ENCODE measurements at places on chromosomes 3 and 15.

- DNase-seq = peak; percentile 82
Observed at GRCh38 chr3:27568393-27568792, 84.2 kb upstream of the SLC4A7 start.

DNA sequence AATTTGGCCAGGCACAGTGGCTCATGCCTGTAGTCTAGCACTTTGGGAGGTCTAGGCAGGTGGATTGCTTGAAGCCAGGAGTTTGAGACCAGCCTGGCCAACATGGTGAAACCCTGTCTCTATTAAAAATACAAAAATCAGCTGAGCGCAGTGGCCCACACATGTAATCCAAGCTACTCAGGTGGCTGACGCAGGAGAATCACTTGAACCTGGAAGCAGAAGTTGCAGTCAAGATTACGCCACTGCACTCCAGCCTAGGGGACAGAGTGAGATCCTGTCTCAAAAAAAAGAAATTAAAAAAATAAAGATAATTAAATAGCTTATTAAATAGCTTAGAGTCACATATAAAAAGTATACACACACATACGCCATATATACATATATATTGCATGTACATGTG, 3.7 kb upstream of the TIPARP start:
- DNase-seq = no peak

- DNase-seq = no peak
Observed at GRCh38 chr3:57826245-57826951, 70.3 kb downstream of the SLMAP start.

DNA sequence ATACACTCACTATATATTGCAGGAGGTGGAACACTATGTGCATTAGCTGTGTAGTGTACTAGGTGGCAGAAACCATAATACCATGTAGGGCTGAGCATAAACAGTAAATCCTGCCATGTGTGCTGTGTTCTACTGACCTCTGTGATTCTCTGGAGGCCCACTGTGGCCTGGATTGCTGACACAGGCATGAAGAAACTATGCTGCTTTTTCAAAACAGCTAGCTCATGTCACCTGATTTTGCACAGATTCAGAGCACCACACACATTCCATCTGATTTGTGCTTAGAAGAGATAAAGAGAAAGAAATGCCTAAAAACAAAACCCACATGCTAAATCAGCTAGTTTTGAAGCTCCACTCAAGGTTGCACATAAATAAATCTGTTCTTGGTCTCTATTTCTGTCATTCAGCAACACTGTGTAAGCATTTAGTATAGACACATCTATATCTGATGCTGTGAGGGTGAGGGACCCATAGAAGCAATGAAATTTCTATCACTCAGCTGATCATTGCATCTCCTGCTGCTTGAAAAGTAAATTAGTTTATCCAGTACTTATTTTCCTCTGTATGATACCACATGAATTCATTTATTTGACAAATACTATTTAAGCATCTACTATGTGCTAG, 1007.7 kb upstream of the SEMA6D start:
- DNase-seq = no peak

DNA sequence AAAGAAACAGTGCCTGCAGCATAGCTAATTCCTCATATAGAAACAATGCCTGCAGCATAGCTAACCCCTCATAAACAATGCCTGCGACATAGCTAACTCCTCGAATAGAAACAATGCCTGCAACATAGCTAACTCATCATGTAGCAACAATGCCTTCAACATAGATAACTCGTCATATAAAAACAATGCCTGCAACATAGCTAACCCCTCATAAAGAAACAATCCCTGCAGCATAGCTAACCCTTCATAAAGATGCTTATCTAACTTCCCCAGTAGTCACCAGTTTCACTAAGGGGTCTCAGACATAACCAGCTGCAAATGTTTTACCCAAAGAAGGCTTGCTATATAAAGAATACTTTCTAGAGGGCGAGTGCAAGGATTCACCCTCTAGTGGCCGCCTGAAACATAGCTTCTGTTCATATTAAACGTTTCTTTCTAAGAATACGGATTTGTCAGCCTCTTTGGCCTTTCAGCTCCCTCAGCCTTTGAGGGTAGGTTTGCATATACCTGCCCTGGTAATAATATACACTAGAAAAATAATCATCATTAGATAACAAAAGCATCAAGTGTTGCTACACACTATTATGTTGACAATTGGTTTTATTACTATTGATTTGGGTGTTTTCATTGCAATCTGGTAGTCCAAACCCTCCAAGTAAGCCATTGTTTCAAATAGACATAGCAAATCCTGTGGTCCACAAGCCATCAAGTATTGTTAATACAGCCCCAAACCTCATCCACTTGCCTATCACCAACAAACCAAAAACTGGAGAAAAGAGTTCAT, 44.4 kb upstream of the FAN1 start:
- DNase-seq = peak; percentile 13

GRCh38 chr15:38085931-38086568, 151.6 kb downstream of the TMCO5A start:
- no peak for DNase-seq

GRCh38 chr3:170487031-170487430, 68.4 kb downstream of the CLDN11 start:
- DNase-seq = no peak

DNA sequence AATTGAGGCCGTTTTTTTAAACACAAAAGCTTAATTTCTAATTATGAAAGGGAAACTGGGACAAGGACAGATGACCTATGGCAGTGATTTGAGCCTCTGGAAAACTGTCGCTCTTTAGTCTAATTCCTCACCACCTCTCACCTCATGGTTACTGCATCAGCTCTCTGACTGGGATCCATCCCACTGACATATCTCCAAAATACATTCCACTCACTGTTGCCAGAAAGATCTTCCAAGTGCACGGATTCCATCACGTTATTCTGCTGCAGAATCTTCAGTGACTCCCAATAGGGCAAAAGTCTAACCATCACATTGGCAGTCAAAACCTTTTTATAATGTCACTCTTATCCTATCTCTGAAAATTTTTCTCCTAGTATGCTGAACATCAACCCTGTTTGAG, 132.3 kb upstream of the MB21D2 start:
- DNase-seq = no peak

Data from AG09309 (cell line).